ENCODE measurements at places on chromosomes 5 and 9.

GRCh38 chr5:135670588-135670987 lies 91.8 kb upstream of the CXCL14 start:
- no peak for DNase-seq

- no peak for DNase-seq
Observed at GRCh38 chr5:82160948-82161347, 117.2 kb downstream of the RPS23 start.

GRCh38 chr5:170538696-170539586 lies 35.1 kb downstream of the KCNIP1 start:
- DNase-seq: no peak

- DNase-seq: no peak
Observed at GRCh38 chr5:169832845-169833244, 147.4 kb downstream of the INSYN2B start.

DNA sequence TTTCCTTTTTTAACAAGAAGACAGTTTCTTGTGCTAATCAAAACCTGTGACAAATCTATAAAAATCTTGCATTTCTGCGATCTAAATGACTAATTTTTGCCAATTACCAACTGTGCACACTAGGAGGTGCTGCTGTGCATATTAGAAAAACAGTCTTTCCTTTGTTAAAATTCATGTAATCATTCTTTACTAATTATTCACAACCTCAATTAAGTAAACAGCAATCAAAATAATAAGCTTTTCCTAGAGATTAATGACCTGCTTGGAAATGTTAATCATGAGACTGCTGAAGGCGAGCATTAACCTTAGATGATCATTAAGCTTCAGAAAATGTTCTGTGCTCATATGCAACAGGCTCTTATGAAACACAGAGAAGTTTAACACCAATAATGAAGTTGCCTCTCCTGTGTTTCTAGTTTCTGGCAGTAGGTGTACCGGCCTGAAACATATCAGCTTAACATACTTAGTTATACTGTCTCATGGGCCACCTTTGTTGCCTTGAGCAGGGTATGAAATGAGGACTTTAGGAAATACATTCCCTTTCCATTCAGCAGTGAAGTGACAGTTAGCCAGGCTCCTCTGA lies 17.7 kb downstream of the RFESD start:
- DNase-seq: peak; percentile 33

DNA sequence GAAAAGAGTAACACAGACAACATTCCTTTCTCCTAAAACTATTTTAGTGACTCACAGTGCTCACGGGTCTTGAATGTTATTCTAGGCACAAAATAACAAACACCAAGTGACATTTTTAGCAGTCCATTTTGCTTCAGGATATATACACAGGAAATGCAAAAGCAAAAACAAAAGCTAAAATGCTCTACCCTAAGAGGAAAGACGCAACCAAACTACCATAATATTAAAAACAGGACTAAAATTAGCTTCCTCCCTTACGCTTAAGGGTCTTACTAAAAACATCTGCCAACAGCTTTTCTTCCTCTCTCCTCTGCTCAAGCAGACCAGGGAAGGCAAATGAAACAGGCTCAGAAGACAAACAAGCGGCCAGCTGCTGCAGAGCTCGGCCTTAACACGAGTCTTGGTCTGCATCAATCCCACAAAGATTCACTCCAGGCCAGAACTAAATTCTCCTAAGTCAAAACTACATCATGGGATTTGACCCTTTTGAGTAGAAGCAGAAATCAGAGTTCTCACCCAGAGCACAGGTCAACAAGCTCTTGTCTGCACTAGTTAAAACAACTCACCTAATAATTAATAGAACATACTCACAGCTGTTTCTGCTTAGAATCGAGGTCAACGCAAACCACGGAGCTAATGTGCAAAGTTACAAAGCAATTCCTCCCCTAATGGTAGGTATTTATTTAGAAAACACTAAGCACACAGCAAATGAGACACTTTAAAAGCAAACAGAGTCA lies 62.3 kb downstream of the RAPGEF1 start:
- DNase-seq: peak; percentile 71

- no peak for DNase-seq
Observed at GRCh38 chr9:133112663-133113026, 8.4 kb downstream of the RALGDS start.

DNA sequence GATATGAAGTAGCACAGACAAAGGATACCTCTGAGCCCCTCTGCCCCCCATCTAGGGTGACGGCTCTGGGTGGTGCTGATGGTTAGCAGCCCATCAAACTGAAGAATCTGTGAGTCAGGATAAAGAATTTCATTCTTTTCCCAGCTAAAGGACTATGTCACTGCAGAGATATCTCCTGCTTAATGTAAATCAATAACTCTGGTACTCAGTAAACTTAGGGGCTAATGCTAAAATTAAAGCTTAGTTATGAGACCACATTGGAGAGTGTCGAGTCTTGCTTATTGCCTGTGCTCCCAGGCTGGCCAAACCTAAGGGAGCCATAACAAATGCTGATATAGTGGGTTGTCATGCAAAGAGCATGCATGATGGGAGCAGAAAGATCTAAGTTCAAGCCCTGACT lies 25.6 kb upstream of the ACTBL2 start:
- no peak for DNase-seq

GRCh38 chr9:98917746-98918487 lies 25.8 kb upstream of the COL15A1 start:
- no peak for DNase-seq

DNA sequence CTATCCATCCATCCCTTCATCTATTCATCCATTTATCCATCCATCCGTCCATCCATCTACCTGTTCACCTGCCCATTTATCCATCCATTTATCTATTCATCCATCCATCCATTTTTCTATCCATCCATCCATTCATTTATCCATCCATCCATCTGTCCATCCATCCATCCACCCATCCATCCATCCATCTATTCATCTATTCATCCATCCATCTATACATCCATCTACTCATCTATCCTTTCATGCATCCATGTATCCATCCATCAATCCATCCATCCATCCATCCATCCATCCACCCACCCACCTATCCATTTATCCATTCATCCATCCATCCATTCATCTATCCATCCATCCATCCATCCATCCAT lies 10.8 kb downstream of the COL27A1 start:
- DNase-seq: no peak

DNA sequence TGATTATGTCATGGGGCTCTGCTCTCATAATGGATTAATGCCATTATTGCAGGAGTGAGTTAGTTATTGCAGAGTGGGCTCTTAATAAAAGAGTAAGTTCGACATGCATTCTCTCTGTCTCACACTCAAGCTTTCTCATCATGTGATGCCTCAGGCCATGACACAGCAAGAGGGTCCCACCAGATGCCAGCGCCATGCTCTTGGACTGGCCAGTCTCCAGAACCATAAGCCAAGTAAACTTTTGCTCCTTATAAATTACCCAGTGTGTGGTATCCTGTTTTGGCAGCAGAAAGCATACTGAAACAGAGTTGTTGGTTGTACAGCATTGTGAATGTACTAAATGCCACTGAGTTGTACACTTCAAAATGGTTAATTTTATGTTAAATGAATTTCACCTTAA lies 138.1 kb downstream of the MYO10 start:
- DNase-seq: no peak

GRCh38 chr9:121322037-121322736 lies 47.9 kb downstream of the STOM start:
- DNase-seq: peak; percentile 68

- DNase-seq: no peak
Observed at GRCh38 chr5:138466125-138466899, 1.0 kb downstream of the EGR1 start.

- no peak for DNase-seq
Observed at GRCh38 chr5:74613283-74613682, 27.2 kb downstream of the ENC1 start.

GRCh38 chr5:148342371-148343045 lies 7.1 kb downstream of the SPINK9 start:
- no peak for DNase-seq

DNA sequence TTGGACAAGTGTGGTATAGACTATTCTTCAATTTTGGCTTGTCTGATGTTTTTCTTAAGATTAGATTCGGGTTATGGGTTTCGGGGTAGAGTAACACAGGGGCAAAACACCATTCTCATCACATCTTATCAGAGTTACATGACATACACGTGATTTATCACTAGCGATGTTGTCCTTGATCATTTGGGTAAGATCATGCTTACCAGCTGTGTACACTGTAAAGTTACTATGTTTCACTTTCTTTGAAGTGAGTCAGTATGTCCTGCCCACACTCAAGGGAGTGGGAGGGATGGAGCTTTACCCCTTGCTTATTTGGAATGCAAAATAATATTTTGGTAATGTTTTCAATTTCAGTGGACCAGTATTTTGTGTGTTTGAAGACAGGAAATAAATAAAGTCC lies 101.8 kb upstream of the TAF11L2 start:
- no peak for DNase-seq

- no peak for DNase-seq
Observed at GRCh38 chr5:78640662-78641474, 7.7 kb downstream of the LHFPL2 start.

- no peak for DNase-seq
Observed at GRCh38 chr9:123346026-123346425, 10.0 kb upstream of the CRB2 start.

- peak; percentile 79 for DNase-seq
Observed at GRCh38 chr9:84397822-84398221, 57.3 kb upstream of the SLC28A3 start.

DNA sequence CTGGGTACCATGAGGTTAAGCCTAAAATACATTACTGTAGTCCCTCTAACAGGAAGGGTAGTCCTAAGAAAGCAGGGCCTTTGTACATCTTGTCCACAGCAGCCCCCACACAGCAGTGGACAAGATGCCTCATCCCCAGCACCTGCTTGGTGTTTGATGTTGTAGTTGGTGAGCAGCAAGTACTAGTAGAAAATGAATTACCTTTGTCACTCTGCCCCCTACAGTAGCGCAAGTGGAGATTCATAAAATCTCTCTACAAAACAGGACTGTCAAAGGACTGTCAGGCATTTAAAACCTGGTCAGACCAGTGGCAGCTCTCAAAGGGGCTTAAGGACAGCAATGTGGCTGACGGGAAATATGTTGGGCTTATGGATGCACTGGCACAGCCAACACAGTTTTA lies 122.5 kb downstream of the TMEM174 start:
- no peak for DNase-seq

GRCh38 chr9:110291921-110292557 lies 35.7 kb upstream of the TXN start:
- DNase-seq: no peak

- peak; percentile 28 for DNase-seq
Observed at GRCh38 chr5:75681125-75681830, 36.0 kb downstream of the POC5 start.

DNA sequence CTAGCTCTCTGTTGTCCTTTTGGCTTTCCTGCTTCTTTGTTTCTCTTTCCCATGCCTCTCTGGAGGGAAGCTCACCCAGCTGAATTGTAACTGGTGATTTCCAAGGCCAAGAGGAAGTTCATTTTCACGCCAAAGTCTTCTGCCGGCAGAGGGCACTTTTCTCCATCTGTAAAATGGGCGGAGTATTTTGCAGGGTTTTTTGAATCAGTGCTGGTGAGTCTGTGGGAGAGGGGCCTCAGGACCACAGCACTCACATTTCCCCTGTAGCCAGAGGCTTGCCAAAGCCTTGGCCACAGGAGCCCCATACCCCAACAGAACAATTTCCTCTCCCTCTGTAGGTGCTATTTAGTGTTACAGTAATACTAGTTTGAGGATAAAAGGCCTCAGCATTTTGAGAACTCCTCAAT lies 42.3 kb upstream of the MATR3 start:
- DNase-seq: no peak

- no peak for DNase-seq
Observed at GRCh38 chr9:135698767-135699166, 514 bp downstream of the SOHLH1 start.

GRCh38 chr5:65050826-65051498 lies 282.2 kb downstream of the CWC27 start:
- peak; percentile 22 for DNase-seq

DNA sequence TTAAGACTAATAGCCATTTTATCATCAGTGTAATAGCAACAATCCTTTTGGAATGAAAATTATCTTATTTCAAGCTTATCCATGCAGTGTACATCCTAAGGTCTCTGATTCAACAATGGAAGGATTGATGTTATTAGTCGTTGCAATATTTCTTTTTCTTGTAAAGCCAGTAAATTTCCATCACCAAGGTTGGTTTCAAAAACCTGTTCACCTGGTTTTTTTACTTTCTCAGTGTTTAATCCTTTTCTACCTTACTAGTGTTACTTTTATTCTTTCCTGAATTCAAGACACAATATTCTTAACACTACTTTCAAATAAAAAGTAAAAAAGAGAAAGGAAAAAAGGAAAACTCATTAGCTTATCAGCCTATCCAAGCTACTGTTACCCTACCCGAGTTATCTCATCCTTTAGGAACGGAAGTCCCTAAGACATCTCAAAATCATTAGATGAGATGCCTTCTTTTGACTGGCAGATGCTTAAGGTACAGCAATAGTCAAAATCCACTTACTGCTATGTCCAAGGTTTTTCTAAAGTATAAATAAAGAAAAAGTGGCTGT lies 5.4 kb downstream of the ZFR start:
- DNase-seq: no peak

- DNase-seq: no peak
Observed at GRCh38 chr5:131635684-131636572, 899 bp upstream of the RAPGEF6 start.

- DNase-seq: no peak
Observed at GRCh38 chr5:115530426-115530825, 14.1 kb downstream of the FEM1C start.

- DNase-seq: no peak
Observed at GRCh38 chr9:129826344-129826743, 2.4 kb upstream of the TOR1A start.

GRCh38 chr9:114733816-114734215 lies 51.8 kb upstream of the TEX48 start:
- peak; percentile 48 for DNase-seq

DNA sequence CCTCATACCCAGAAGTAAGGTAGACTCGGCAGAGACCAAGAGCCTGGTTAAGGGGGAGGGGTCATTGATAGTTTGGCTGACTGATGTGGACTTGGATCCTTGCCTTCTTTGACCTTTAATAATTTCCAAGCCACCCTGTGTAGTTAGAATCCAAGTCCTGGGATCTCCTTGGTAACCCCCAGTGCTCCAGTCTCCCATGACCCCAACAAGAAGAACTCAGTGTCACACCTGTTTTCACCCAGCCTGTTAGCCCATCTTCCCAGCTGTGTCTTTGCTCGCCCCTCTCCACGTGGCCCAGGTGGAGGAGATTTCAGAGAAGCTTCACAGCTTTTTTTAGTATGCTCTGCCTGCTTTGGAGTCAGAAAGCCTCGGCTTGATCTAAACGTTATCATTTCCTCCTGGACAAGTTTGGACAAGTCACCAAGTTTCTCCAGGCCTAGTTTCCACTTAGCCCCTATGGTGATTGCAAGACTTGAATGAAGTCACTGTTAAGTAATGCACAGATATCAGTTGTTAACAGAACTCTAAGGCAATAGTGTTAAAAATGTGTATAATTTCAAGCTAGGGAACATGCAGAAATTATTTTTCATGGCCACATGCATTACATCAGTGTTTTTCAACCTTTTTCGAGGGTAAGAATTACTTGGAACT lies 170.0 kb downstream of the TMEM38B start:
- no peak for DNase-seq

DNA sequence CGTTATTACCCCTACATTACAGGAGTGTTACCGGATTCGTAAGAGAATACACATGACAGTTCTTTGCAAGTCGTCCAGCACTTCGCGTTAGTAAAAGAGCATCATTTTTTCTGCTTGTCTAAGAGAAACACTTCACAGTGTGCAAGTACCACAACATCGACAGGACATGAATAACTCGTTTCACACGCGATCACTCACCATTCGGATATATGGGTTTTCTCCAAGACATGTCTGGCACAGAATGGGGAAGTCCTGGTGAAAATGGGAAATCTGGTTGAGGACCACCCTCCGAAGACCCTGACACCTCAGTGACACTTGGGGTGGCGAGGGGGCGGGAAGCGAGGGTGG lies 642 bp downstream of the RBM22 start:
- no peak for DNase-seq
